ENCODE measurements at places on chromosomes 13 and 19.

DNA sequence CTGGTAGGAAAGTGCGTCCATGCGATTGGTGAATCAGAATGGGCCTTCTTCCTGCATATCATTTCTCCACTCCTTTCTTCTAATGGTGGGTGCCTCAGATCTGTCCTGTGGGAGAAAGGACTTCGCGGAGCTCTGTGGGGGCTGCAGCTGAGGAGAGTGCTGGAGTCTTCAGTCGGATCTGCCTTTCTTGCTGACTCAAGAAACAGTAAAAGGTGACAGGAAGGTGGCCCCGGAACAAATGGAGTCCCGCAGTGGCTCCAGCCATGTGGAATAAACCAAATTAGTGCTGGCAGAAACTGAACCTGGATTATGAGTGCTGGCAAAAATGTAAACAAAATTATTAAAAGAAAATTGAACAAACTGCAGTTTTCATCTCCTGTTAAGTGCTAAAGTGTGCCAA lies 15.1 kb upstream of the GAS6 start:
- no peak for DNase-seq

DNA sequence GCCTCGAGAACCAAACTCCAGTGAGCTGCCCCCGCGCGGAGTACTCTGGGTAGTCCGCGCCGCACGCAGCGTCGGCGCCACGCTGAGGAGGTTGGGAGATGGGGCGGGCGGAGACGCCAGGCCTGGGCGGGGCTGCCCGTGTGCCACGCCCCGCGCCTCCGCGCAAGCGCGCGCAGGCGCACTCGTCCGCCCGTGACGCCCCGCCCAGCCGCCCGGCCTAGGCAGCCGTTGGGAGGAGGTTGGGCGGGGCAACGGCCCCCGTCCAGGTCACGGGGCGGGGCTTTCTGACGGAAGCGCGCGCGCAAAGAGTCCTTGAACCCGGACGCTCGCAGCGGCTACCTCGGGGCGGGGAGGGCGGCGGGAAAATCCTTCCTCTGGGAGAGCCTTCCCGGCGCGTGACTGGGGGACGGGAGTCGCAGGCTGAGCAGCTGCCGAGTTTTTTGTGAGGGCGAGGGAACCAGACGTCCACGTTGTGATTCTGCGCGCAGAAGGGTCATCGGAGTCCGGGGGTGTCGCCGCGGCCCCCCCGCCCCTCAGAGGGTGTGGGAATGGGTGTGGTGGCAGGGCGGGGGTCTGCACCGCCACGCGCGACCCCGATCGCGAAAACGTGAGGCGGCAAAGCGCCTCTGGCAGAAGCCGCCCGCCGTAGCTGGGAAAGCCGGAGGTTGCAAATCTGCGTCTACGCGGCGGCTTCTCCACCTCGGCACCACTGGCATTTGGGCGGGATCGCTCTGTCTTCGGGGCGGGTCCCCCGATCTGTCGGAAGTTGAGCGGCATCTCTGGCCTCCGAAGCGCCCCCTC lies at the start of gene MED26:
Gene MED26, minus strand, starts transcription at position 22 of the 801 bp plus-strand sequence. CDS start 261 bp downstream, outside the sequence.
- DNase-seq: peak; percentile 98

DNA sequence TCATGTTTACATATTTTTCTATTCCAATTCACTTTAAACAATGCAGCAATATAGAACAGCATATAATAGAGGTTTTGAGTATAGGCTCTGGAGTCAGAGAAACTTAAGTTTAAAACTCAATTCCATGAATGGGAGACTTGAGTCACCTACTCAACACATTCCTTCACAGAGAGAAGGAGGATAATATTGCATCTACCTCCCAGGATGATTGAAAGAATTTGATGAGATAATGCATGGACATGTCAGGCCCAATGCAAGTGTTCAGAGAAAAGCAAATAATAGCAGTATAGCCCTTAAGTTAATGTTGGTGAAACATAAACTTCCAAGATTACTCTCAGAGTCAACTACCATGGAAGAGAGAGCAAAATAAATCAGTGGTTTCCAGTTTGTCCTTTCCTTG lies 170.2 kb downstream of the DCLK1 start:
- no peak for DNase-seq

GRCh38 chr19:11138601-11139300 lies 16.8 kb downstream of the SPC24 start:
- DNase-seq: peak; percentile 74

- no peak for DNase-seq
Measured at GRCh38 chr13:89865164-89866064, 1482.1 kb upstream of the MIR17HG start.

- no peak for DNase-seq
Measured at GRCh38 chr13:84543962-84544361, 661.7 kb upstream of the SLITRK1 start.

DNA sequence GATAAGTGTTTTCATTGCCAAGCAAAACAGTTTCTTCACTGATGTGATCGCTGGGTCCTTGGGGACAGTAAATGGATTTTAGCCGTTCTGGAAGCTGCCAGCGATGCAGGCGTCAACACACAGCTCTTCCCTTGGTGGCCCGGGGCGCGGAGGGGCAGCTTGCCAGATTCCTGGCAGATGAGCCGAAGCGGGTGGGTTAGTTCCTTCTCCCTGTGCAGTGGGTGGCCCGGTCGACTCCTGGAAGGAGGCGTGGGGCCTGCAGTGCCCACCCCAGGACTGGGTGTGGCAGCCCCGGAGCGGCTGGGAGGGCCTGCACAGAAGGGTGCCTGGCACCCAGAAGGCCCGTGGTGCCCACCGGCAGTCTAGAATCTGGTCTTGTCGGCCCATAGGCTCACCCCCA lies 69.0 kb downstream of the KDM4B start:
- DNase-seq: no peak

DNA sequence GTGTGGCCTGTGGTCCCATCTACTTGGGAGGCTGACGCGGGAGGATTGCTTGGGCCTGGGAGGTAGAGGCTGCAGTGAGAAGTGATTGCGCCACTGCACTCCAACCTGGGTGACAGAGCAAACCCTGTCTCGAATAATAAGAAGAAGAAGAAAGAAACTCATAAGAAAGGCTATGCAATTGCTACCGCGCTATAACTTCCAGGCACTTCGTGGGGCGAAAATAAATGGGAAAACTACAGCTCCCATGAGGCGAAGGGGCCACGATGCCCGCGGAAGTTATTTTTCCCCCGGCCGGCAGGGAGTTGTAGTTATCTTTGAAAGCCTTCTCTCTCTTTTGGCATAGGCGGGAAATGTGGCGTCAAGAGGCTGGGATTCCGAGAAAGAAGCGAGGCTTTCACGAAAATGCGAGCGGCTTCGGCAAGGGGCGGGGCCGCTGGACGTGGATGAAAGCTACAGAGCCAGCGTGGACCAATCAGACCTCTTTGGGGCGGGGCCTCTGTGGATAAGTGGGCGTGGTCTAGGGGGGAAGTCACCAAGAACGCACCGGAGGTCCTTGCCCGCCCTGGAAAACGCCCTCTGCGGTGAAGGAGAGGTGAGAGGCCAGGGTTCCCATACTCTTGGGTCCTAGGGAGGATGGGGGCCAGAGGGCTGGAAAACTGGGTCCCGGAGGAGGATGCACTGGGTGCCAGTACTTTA lies at the start of gene NUCB1:
Gene NUCB1, plus strand, starts transcription at position 532 of the 696 bp plus-strand sequence. CDS start 485 bp downstream, outside the sequence.
- DNase-seq: peak; percentile 99

- DNase-seq: no peak
Measured at GRCh38 chr19:23956051-23956450, 41.4 kb downstream of the ZNF726 start.
